ENCODE measurements at places on chromosomes 2 and 18.

GRCh38 chr2:173238385-173238784 lies 116.3 kb upstream of the CDCA7 start:
- DNase-seq: no peak

DNA sequence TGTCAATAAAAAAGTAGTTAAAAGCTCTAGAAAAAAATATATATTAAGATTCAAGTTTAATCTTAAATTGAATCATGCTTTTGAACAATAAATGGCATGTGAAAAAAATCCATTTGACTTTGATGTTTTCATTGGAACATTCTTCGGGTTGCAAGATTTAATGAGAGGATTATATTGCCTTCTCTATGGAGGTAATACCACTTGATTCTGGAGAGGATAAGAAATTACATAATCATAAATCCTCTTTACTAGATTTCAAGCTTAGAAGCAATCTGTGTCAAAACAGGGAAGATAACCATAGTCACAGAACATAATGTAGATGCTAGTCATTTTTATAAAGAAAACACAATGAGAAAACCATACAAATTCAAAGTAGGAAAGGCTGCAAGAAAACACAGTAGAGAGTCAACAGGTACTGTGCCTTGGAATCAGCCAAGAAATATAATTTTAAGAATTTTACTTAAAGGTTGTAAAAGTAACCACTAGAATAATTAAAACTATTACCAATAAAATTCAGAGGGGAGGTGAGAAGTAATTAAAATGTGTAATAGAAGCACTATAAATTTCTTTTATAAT lies 18.7 kb upstream of the MAPRE2 start:
- no peak for DNase-seq

GRCh38 chr2:71901466-71901865 lies 246.2 kb downstream of the CYP26B1 start:
- DNase-seq: no peak

GRCh38 chr2:206368933-206369569 lies 74.3 kb upstream of the ADAM23 start:
- DNase-seq: no peak

DNA sequence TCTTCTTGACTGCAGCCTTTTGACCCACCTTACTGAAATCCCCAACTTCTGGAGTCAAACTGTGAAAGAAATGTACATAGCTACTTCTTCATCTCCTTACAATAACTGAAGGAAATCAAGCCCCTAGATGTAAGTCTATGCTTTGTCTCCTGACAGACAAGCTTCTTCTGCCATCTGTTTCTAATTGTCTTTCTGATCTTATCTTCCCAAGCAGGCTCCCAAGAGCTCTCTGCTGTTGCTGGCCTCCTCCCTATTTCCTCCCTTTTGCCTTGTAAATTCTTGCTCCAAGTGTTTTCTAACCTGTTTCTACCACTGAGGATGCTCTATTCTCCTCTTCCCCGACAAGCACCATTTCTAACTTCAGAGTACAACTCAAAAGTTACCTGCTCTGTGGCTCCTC lies 77.4 kb upstream of the OSR1 start:
- no peak for DNase-seq

DNA sequence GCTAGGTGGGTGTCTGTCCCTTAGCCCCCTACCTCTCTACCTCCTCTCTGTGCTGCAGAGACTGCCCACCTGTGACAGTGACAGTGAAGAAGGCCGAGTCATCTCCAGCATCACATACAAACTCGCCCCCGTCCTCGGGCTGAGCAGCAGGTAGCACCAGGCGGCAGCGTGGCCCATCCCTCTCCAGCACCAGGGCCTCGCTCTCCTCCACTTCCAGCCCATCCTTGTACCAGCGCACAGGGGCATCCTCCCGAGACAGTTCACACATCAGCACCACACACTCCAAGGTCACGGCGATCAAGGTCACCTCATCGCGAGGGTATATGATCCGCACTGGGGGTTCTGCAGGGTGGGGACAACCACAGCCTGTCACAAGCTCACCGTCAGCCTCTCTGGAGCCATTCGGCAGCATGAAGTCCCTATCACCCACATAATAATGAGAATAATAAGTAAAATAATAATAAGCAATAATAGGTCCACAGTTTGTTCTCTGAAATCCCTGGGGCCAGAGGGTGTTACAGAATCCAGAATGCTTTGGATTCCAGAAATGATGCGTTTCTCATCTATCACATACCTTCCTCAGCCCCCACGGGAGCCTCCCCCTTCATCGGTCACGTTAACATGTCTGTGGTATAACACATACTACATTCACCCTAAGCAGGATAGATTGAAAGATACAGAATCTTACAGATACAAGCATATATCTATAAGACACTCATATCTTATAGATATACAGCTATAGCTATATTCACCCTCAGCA lies 12.0 kb downstream of the OBSL1 start:
- DNase-seq: no peak

DNA sequence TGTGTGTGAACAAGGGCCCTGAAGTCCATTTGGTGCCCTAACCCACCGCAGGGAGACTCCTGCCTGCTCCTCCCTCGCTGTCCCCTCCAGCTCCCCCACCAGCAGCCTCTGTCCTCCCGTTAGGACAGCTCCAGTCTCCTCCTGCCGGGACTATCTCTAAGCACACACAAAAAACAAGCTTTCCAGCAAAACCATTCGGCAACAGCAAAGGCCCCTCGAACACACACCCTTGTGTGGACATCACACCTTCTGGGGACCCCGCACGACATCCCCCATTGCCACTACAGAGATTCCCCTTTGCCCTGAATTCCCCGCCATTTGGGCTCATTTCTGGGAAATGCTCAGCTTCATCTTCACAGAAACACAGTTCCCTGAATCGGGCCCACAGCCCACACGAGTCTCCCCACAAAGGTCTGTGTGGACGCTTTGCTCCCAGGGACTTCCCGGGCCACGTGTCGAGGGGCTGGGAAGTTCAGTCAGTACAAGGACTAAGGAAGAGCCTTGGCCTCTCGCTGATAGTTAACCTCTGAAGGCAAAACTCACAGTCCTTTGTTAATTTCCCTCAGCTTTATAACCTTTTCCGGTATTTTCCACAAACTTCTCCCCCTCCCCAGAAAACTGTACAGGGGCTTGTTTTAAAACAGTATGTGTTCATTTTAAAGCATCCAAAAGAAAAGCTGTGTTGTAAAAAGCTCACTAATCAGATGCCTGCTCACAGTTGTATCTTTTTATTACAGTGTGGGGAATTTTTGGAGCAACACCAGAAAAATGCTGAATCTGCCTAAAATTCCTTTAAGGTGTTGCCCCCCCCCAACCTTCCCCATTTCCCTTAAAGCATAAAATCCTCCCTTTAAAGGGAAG lies 25.9 kb downstream of the SMAD7 start:
- DNase-seq: no peak

GRCh38 chr2:223090540-223091235 lies 38.7 kb downstream of the KCNE4 start:
- DNase-seq: no peak

- no peak for DNase-seq
These were observed 321.8 kb upstream of the SPRED2 start for GRCh38 chr2:65754219-65754618.

DNA sequence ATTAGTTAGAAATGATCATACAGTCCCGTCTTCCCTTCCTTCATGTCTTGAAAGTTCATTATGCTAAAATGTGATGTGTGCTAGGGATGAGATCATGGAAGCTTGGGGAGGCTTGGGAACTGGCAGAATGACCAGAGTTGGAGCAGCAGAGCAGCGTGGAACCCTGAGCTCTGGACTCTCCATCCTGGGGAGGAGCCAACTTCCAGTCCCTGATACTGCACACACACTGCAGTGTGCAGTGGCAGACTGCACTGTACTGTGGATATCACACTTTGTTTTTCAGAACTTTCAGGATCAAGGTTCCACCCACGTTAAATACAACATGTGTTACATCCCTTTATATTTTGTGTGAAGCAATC lies 27.3 kb upstream of the GREB1 start:
- DNase-seq: no peak

DNA sequence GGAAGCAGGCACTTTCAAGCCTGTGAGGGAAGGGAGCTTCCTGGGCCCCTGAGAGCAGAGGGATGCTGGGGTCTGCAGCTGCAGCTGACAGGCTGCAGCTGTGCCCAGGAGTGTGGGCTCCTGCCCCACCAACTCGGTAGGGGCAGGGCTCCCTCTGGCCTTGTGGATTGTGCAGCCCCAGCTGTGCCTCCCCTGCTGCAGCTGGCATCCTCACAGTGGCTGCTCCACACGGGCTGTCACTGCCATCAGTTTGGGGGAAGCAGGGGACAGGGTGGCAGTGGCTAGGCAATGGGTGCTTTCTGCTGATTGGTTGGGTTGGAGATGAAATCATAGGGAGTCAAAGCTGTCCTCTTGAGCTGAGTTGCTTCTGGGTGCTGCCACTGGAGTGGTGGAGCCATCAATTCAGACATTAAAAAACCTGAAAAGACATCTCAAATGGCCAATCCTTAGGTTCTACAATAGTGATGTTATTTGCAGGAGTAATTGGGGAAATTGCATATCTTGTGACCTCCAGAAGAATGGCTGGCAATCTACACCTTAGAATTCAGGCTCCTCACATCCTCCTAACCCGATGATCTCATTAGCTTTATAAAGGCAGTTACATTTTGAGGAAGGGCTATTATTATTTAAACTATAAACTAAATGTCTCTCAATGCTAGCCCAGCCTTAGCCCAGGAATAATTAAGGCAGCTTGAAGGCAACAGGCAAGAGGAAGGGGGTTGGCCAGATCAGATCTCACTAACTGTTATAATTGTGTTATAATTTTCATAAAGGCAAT lies 41.3 kb downstream of the FAM171B start:
- no peak for DNase-seq

DNA sequence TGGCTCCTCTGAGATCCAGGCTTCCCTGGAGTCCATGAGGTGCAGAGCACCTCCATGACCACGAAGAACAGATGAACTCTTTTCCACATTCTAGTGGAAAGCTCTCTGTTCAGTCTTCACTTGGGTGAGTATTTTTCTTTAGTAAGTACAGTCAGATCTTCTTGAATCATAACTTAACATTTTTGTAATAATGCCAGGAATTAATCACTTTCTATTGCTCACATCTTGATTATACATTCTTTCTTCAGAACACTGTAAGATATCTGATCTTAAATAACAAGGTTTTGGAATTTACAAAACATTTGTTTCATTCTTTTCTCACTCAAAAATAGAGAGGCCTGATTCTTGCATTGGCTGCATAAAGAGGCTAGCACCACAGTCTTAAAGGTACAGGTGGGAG lies 45.4 kb upstream of the RND3 start:
- no peak for DNase-seq

- no peak for DNase-seq
These were observed 111.1 kb downstream of the PXDN start for GRCh38 chr2:1633092-1633671.

- DNase-seq: peak; percentile 82
These were observed at the start of gene FSIP2 for GRCh38 chr2:185738679-185739472. Gene FSIP2 (plus strand): TSS chr2:185738804. CDS start chr2:185738895, 91 bp downstream.

GRCh38 chr2:60519231-60519863 lies 34.1 kb downstream of the BCL11A start:
- no peak for DNase-seq

GRCh38 chr2:230758566-230759480 lies 46.2 kb downstream of the CAB39 start:
- DNase-seq: peak; percentile 12

DNA sequence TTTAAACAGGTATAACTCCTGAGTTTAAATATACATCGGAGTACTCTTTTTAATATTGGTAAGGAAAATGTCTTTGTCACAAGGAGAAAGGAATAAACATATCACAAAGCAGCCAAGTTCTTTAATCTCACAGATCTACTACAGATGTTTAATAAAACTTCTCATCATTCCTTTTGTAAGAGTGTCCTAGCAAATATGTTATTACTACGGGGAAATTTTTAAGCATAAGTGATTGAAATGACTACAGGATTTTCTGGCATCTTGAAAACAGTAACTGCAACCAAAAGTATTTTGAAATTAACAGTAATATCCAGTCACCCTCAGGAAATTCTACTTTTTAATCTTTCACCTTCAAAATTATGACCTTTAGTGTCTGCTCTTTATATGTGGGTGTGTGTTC lies 403.1 kb downstream of the IRS1 start:
- no peak for DNase-seq

DNA sequence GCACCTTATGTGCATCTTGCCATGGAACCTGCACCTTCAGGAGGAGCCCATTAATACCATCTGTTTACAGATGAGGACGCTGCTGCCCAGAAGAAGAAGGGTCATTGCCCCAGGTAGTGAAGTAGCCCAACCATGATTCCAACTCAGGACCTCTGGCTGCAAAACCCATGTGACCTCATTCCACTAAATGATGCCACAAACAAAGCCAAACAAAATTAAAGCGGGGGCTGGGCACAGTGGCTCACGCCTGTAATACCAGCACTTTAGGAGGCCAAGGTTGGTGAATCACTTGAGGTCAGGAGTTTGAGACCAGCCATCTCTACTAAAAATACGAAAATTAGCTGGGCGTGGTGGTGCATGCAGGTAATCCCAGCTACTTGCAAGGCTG lies 202.1 kb downstream of the EIPR1 start:
- no peak for DNase-seq

GRCh38 chr2:238250896-238251295 lies 11.1 kb upstream of the HES6 start:
- DNase-seq: no peak

GRCh38 chr2:239257511-239257937 lies 143.3 kb downstream of the HDAC4 start:
- DNase-seq: peak; percentile 59

GRCh38 chr2:222946700-222947287 lies 86.0 kb downstream of the ACSL3 start:
- no peak for DNase-seq

GRCh38 chr2:62469114-62469513 lies 36.9 kb downstream of the TMEM17 start:
- DNase-seq: no peak

- DNase-seq: no peak
These were observed 147.5 kb downstream of the RTN4 start for GRCh38 chr2:54902763-54903162.

GRCh38 chr18:72848503-72849237 lies 19.1 kb downstream of the NETO1 start:
- DNase-seq: peak; percentile 77

- no peak for DNase-seq
These were observed 3.7 kb upstream of the GKN1 start for GRCh38 chr2:68970566-68971265.

DNA sequence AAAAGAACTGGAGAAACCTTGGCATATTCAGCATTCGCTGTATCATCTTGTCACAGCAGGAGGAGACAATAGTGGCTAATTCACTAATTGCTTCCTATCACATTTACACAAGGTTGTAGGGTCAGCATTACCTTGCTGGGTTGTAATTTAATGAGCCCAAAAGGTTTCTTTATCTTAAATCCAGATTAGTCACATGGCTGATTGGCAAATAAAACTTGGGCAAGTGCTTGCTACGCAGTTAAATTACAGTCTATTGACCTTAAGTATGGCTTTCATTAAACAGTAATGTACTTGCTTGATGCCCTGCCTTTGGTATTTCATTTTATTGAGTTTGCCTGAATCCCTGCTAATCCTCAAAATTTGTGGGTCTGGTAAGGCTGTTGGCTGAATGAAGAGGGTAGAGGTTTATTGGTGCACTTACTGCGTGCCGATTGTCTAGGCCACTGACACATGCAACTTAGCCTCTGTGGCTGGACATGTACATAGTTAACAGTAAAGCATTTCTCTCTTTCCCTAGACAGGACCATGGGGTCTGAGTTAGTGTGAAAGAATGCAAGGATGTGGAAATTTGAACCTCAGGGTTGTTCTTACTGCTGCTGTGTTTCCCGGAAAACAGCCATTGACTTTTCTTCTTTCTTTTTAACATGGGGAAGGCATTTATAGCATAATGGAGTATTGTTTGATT lies 34.3 kb downstream of the FMNL2 start:
- no peak for DNase-seq

Measured in urothelium cell line (cell line).